ENCODE measurements at places on chromosomes 1 and 21. TPM values are rescaled to one million over a fixed set of nuclear protein-coding genes. Genes with fewer than 3 reads are reported as not detected.

DLGAP3 gene
- 0.54 TPM for total RNA-seq

YY1AP1 gene
- 64.3 TPM for total RNA-seq

GNG5 gene
- 122 TPM for total RNA-seq

DNALI1 gene
- total RNA-seq, result not detected

RGL1 gene
- total RNA-seq, result 1.7 TPM

NPR1 gene
- total RNA-seq, result 0.09 TPM

CELA2B gene
- not detected for total RNA-seq

KRTAP19-5 gene
- not detected for total RNA-seq

OR2M3 gene
- total RNA-seq, result not detected

USF1 gene
- 46.5 TPM for total RNA-seq

GNAT2 gene
- total RNA-seq, result 0.33 TPM

GREM2 gene
- 0.05 TPM for total RNA-seq

TMEM50B gene
- 14.4 TPM for total RNA-seq

FYB2 gene
- not detected for total RNA-seq

FRRS1 gene
- 0.24 TPM for total RNA-seq

GNG12 gene
- total RNA-seq, result 0.05 TPM

TSPEAR gene
- not detected for total RNA-seq

HOOK1 gene
- total RNA-seq, result 1.6 TPM

DNAH14 gene
- total RNA-seq, result 0.57 TPM

RCSD1 gene
- total RNA-seq, result 74.7 TPM

HSD3B1 gene
- not detected for total RNA-seq

PROK1 gene
- total RNA-seq, result not detected

TFF3 gene
- total RNA-seq, result not detected

NT5C1A gene
- total RNA-seq, result 0.31 TPM

UTS2 gene
- not detected for total RNA-seq

INAVA gene
- not detected for total RNA-seq

NKAIN1 gene
- total RNA-seq, result not detected

RORC gene
- total RNA-seq, result 1.3 TPM

ZNF648 gene
- not detected for total RNA-seq

All from activated CD4-positive, alpha-beta T cell treated with anti-CD3 and anti-CD28 coated beads, Interleukin-2, amount 10 ng/mL, durations not matched to agents 24 days and 14 days (primary cell).